ENCODE measurements at places on chromosomes 7 and 10.

DNA sequence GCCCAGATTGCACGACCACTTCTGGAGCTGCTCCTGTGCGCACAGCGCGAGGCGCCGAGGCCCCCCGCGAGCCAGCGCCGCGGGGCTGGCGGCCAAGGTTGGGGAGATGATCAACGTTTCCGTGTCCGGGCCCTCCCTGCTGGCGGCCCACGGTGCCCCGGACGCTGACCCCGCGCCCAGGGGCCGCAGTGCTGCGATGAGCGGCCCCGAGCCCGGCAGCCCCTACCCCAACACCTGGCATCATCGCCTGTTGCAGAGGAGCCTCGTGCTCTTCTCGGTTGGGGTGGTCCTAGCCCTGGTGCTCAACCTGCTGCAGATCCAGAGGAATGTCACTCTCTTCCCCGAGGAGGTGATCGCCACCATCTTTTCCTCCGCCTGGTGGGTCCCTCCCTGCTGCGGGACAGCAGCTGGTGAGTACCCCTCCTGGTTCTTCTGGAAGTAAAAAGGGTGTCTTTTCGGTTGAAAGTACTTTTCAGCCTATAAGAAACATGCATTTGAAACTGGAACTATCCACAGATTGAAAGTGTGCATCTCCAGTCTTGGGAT is 683 bp downstream of the INSIG1 start:
- no peak for DNase-seq

DNA sequence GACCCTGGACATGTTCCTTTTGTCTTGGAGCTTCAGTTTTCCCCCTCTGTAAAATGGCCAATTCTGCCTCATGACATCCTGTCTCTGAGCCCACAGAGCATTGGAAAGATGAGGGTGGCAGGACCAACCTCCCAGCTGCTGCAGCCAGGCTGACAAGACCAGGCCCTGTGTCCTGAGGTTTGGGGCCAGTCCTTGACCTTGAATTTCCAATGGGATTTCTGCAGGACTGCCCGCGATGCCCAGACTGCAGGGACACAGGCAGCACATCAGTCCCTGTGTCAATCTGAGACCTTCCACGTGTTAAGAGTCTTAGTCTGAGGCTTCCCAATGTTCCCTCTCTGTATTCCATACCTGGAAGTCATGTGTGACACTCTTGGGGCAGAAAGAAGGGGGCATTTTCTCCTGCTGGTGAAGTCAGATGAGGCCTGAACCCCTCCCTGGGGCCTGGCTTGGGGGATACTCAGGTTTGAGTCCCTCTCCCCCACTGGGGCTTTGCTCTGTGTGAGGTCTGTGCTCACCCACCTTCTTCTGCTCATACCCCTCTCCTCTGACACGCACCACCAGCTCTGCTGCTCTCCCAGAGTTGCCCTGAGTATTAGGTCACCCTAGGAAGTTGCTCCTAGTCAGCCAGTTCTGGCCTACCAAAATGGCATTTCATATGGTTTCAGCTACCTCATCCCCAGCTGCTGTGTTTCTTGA is 79.2 kb downstream of the ADCY1 start:
- DNase-seq: no peak

GRCh38 chr10:57657164-57657765 is 610.4 kb downstream of the IPMK start:
- peak; percentile 24 for DNase-seq

DNA sequence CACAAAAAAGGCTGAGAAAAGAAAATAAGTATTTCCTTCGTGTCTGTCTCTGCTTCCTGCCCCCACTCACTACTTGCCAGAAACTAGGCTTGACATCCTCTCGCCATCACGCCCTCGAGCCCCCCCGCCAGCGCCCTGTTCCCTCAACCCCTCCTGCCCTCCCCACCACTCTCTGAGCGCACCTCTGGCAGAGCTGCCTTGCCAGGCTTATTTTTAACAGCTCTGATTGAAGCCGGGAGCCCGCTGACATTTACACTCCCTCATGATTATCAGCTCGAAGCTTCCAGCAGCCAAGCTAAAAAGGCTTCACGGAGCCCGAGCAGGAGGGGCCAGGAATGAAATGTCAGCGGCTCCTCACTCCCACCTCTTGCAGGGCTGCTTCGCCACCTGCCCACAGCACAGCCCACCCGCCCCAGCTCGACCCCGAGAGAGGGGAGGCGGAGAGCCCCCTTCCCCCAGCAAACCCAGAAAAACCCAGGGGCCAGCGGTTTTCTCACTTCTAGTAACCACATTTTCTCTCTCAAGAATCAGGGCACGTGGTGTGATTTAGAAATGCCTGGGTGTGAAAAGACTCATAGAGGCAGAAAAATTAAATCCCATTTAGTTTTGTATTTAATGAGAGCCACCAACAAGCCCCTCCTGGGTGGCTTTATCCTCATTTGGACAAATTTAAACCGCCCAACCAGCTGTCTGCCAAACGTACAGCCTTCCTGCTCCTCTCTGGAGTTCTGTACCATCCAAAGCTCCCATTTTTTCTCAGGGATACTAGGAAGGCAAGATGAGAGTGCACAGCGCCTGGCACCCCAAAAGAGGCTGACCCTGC is 89.3 kb downstream of the SLIT1 start:
- no peak for DNase-seq

GRCh38 chr7:69510114-69510513 is 88.2 kb upstream of the AUTS2 start:
- no peak for DNase-seq

- DNase-seq: no peak
These were observed 28.7 kb downstream of the ST8SIA6 start for GRCh38 chr10:17425584-17426262.

DNA sequence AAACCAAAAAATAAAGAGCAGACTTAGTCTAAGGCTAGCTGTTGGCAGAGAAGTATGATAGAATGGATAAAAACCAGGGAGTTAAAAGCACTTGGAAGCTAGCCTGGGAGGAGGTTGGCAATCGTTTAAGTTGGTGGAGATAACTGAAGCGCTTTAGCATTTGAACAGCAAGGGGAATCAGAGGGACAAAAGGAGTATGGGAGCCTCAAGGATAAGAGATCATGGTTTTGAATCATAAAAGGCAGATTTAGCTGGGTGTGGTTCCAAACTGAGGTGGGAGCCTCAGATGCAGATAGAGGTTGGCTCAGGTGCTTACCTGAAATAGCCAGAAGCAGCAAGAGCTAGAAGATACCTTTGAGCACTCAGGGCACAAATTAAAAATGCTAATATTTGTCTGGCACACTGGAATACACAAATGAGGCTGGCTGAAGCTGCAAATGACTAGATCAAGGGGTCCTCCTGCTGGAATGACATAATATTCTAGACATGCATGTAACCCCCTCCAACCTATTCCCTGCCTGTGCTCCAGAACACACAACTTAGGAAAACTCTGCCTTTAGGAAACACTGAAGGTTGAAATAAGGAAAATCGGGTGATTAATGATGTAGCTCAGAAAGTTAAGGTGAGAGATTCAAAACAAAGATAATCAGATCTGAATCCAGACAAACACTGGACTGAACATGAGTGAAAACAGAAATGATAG is 372.3 kb upstream of the LRRN3 start:
- DNase-seq: no peak

DNA sequence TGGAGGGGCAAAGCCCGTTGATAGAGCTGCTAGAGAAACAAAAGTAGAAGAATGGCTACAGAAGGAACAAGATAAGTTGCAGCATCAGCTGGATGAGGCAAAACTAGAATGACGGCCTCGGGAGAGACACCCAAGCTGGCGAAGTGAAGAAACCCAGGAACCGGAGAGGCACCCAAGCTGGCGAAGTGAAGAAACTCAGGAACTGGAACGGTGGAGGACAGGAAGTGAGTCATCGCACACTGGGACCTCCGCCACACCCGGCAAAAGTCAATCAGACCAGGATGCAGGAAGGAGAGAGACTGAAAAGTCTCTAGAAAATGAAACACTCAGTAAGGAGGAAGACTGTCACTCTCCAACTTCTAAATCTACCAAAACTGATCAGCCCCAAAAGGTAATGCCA is 133.0 kb upstream of the NEBL start:
- no peak for DNase-seq

GRCh38 chr7:51209426-51209825 is 107.2 kb downstream of the COBL start:
- DNase-seq: no peak

GRCh38 chr10:71694567-71694968 is 25.0 kb downstream of the C10orf105 start:
- no peak for DNase-seq

GRCh38 chr7:25954395-25954794 is 197.6 kb upstream of the NFE2L3 start:
- DNase-seq: no peak

GRCh38 chr10:122279725-122280141 is 8.6 kb downstream of the BTBD16 start:
- DNase-seq: no peak

GRCh38 chr7:17462131-17462631 is 163.7 kb downstream of the AHR start:
- DNase-seq: no peak

GRCh38 chr7:158403013-158403821 is 184.4 kb downstream of the PTPRN2 start:
- DNase-seq: no peak

- DNase-seq: no peak
These were observed 21.5 kb upstream of the PPP3CB start for GRCh38 chr10:73517166-73517888.

- DNase-seq: no peak
These were observed 177.6 kb upstream of the SLC25A13 start for GRCh38 chr7:96499532-96499931.

GRCh38 chr7:41051062-41051461 is 651.8 kb downstream of the INHBA start:
- DNase-seq: no peak

GRCh38 chr10:122647383-122647968 is 52.2 kb downstream of the C10orf120 start:
- DNase-seq: no peak

GRCh38 chr10:109962247-109962646 is 38.9 kb upstream of the XPNPEP1 start:
- DNase-seq: no peak

DNA sequence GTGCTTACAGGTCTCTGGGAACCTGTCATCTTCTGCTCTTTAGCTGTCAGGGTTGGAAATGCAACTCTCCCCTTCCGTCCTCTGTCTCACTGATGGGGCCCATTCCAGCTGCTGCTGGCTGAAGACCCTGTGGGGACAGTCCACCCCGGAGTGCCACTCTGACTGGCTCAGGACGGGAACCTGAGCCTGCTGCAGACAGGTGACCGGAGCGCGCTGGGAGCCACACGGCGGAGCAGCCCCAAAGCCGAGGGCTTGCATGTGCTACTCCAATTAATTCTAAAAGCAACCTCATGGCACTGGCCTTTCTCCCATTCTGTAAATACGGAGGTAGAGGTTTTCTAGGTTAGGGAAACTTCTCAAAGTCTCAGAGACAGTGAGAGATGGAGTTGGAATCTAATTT is 223.5 kb upstream of the PITRM1 start:
- DNase-seq: no peak

- no peak for DNase-seq
These were observed 31.6 kb downstream of the RBM33 start for GRCh38 chr7:155676052-155676451.

- no peak for DNase-seq
These were observed 59.2 kb downstream of the HSPA12A start for GRCh38 chr10:116683166-116683565.

GRCh38 chr10:14001298-14002040 is 329.3 kb downstream of the FRMD4A start:
- DNase-seq: no peak

DNA sequence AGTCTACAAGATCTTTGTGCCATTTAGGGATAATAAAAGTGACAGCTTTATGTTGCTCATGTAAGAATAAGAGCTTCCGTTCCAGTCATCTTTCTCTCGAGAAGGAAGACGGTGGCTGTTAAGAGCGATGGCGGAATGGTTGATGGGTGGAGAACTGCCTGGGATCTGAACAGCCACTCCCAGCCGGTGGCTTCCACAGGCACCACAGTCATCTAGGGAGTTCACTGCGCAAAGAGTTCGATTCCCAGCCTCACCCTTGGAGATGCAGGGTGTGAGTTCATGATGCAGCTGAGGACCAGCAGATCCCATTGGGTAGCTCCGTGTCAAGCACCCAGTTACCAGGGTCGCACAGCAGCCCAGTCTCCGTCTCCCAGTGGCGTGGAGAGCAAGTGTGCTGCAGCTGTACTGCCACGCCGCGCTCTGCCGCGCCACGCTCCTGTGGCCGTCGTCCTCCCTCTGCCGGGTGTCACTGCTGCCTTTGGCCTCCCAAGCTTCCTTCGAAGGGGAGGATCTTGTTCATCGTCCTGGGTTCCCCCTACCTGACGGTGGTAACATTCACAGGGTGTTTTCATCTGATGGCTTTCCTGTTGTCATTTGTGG is 7.8 kb downstream of the SUN1 start:
- no peak for DNase-seq

- no peak for DNase-seq
These were observed at the start of gene PTTG1IP2 for GRCh38 chr7:90469554-90469953. TSS of gene PTTG1IP2 (plus strand) at chr7:90469639. CDS start at chr7:90469787, 148 bp downstream.

- no peak for DNase-seq
These were observed 340.9 kb downstream of the LRMDA start for GRCh38 chr10:75772153-75772887.

DNA sequence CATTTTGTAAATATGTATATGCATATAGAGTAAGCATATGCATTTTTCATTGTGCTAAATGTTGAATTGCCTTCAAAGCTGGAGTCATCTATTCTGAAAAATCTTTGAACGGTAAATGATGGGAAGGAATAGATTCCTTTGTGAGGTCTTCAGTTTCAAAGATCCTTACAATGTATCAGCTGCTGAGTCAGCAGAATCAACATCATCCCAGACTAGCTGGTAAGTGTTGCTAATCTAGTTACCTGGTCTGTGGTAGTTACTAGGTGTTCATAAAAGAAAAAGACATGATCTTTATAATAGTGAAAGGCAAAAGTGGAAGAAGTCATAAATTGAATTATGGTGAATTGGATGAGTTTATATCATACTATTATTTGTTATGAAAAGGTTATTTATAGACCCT is 10.6 kb upstream of the STAM start:
- no peak for DNase-seq

DNA sequence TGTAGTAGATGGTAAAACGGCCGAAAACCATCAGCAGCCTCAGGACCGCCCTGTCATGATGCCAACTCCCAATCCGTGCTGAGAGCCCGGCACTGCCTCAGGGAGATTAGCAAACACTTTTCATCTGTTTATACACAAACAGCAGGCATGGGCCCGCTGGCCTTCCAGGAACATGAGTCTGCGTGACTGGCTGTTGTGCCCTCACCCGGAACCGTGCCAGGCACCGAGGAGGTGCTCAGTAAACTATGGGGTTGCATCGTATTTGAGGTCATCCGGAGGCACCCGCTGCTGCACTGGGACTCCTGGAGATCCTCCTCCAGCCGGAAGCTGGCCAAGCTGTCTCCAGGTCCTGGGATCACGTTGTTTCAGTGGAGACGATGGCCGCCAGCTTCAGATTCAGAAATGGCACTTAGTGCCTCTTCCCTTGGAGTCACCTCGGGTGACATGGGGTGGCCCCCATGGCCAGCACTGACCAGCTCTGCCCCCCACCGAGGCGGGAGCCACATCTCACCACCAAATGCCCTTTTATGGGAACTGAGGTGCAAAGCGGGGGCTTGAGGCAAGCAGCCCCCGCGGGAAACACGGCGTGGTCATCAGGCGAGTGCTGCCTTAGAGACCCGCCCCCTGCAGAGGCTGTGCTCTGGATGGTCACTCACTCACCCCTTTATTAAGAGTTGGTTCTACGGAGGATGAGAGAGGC is 585.9 kb downstream of the PTPRN2 start:
- DNase-seq: no peak

- no peak for DNase-seq
These were observed 19.7 kb downstream of the LIMK1 start for GRCh38 chr7:74103219-74103772.

- DNase-seq: no peak
These were observed 96.7 kb downstream of the TWIST1 start for GRCh38 chr7:19020711-19021110.

GRCh38 chr7:51077987-51078370 is 238.6 kb downstream of the COBL start:
- DNase-seq: no peak

All from amniotic stem cell (primary cell).